ENCODE measurements at places on chromosomes 2 and 18.

DNA sequence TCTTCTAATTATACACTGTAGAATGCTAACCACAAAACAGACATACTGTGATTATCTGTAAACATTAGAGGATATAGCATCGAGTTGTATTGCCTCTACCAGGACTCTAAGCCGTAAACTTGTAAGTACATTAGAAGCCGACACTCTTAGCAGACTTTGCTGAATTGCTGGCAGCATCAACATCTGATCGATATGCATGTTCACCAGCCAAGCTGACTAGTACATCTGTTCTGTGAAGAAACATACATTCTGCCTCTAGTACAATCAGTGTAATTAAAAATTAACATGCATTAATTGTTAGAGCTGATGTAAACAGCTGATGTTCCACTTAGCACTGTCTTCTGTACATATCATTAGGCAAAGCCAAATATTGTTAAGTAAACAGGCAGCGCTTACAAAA is 502.2 kb downstream of the NR4A2 start:
- DNase-seq, result no peak

DNA sequence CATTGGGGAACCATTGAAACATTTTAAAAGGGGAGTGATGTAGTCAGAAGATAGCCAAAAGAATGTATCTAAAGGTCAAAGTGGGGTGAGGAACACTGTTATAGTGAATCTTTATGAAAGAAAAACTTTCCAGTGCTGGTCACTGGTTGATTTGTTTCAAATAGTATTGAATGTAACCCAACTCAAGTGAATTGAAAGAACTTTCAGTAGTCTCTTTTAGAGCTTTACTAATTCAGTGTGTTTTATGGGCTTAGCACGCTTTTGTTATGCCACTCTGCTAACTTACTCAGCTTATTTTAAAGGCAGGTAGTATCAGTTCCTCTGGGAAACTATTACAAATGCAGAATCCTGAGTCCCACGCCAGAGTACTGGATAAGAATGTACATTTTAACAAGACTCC is 57.3 kb downstream of the GTF2A1L start:
- DNase-seq, result no peak

DNA sequence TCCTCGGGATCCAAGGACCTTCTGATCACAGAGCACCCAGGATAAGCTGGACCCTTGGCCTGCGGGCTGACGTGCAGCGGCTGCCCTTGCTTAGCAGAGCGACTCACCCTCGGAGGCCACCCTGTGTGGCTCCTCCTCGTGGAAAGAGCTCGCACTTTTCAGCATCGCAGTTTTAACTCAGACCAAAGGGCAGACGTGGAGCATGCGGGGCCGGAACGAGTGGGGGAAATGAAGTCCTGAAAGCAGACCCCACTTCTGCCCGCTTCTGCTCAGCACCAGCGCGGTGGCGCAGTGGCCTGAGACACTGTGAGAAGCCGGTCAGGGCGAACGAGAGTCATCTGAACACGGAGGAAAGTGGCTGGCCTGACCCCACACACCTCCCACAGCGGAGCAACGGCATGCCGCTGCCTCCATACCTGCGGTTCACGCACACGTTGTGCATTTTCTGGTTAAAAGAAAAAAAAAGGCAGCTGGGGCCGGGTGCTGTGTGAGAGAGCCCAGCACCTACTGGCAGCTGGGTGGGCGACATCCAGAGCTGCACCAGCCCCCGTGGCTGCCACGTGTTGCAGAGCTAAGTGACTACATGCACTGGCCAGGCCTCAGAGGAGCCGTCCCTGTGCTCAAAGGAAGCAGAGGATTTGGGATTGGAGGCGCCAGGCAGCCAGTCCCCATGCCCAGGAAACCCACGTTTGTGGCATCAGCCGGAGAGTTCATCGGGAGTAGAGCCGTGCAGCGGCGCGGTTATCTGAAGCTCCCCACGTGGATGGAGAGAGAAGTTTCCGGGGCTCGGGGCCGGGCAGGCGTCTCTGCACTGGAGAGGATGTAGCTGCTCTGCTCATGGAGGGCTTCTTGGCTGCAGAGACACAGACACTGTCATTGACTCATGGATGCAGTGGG is 89.7 kb downstream of the USP40 start:
- no peak for DNase-seq

DNA sequence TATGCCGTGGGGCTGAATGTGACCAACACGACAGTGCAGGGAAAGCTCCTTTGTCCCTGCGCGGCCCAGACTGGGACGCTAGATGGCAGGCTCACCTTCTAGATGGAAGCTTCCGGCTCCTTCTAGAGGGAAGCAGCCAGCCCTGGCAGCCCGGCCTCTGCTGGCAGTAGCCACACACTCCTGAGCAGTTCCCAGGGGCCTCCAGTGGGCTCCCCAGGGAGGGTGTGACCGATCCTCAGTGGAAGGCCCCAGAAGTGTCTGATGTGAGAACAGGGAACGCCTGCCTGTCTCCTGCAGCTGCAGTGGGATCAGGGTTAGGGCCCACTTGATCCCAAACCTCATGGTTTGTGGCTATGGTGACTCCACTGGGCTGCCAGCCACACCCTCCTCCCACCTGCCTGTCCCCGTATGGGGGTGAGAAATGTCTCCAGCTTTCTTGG is 48.5 kb upstream of the LRPPRC start:
- peak; percentile 56 for DNase-seq

GRCh38 chr2:191760655-191761262 is 82.8 kb downstream of the NABP1 start:
- no peak for DNase-seq

DNA sequence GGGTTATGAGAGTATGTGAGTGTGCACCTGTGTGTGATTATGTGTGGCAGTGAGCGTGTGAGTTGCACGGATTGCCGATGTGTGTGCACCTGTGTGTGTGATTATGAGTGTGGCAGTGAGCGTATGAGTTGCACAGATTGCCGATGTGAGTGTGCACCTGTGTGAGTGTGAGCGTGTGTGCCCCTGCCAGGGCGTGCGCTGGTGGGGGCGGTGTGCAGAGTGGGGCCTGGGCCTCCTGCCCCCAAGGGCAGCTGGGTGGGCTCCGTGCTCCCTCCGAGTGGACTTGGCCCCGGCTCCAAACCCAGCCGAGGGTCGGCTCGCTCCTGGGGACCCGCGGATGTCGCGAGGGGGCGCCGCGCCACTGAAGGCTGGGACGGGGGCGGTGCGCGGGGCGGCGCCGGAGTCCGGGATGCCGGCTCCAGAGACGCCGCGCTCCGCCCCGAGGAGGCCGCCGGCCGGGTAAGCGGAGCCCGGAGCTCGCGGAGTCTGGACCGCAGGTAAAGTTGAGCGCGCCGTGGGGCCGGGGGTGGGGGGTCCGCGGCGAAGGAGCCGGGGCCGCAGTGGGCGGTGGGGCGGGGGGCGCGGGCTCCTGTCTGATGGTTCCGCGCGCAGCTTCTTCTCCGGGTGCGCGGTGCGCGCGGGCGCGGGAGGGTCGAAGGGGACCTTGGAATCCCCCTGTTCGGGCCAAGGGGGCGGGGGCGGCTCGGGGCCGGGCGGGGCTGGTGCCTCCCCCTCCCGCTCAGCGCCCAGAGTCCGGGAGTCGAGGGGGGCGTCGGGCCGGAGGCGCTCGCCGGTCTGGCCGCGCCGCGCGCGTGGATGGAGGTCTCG is at the start of gene KCNG2:
Gene KCNG2, plus strand, starts transcription at position 421 of the 828 bp plus-strand sequence. CDS start 65,730 bp downstream, outside the sequence.
- no peak for DNase-seq

DNA sequence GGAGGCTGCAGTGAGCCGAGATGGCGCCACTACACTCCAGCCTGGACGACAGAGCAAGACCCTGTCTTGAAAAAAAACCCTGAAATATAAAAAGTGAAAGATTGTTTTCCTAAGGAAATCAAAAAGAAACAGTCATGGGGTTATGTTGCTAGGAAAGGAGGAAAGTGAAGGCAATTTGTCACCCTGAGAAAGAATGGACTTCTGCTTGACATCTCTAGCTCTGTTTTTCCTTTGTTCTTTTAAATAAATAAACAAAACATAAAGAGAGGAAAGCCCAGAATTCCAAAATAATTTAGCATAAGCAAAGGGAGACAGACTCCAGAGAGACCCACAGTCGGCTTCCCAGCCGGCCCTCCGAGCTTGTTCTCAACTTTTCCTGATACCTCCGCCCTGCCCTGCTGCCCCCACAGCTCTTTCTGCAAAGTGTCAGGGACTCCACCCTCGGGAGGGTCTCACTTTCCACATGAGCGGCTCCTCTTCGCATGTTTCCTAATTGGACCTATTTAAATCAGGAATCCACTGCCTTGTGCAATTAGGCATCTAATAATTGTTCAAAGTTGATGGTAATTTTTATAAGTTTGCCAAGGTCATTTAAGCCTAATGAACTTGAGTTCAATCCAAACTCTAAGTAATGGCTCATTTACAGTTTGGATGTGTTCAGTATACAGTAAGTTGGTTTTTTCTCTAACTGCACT is 49.8 kb upstream of the COPS8 start:
- no peak for DNase-seq

DNA sequence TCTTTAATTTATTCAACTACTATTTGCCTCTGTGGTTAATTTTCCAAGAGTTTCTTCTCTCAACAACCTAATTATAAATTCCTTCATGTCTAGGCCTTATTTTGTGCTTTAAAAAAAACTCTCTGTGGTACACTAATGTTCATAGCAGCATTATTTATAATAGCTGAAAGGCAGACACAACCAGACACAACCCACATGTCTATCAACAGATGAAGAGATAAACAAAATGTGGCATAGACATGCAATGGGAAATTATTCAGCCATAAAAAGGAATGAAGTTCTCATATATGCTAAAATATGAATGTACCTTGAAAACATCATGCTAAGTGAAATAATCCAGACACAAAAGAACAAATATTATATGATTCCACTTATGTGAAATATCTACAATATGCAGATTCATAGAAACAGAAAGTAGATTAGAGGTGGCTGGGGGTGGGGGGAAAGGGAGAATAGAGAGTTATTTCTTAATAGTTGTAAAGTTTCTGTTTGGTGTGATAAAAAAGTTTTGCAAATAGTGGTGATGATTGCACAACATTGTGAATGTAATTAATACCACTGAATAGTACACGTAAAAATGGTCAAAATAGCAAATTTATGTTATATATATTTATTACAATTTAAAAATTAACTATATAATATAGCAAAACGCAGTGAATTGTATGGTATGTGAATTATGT is 28.1 kb upstream of the RASGRP3 start:
- DNase-seq, result no peak

GRCh38 chr2:19362755-19363473 is 4.5 kb upstream of the OSR1 start:
- peak; percentile 48 for DNase-seq

- DNase-seq, result no peak
Observed at GRCh38 chr2:198273660-198274059, 469.3 kb downstream of the PLCL1 start.

GRCh38 chr18:39843546-39843945 is 2111.5 kb upstream of the PIK3C3 start:
- DNase-seq, result no peak

GRCh38 chr18:1559563-1559962 is 654.9 kb downstream of the ADCYAP1 start:
- DNase-seq, result no peak

- DNase-seq, result no peak
Observed at GRCh38 chr2:238263204-238264071, 23.6 kb upstream of the HES6 start.

- no peak for DNase-seq
Observed at GRCh38 chr2:11912980-11913379, 166.5 kb downstream of the LPIN1 start.

DNA sequence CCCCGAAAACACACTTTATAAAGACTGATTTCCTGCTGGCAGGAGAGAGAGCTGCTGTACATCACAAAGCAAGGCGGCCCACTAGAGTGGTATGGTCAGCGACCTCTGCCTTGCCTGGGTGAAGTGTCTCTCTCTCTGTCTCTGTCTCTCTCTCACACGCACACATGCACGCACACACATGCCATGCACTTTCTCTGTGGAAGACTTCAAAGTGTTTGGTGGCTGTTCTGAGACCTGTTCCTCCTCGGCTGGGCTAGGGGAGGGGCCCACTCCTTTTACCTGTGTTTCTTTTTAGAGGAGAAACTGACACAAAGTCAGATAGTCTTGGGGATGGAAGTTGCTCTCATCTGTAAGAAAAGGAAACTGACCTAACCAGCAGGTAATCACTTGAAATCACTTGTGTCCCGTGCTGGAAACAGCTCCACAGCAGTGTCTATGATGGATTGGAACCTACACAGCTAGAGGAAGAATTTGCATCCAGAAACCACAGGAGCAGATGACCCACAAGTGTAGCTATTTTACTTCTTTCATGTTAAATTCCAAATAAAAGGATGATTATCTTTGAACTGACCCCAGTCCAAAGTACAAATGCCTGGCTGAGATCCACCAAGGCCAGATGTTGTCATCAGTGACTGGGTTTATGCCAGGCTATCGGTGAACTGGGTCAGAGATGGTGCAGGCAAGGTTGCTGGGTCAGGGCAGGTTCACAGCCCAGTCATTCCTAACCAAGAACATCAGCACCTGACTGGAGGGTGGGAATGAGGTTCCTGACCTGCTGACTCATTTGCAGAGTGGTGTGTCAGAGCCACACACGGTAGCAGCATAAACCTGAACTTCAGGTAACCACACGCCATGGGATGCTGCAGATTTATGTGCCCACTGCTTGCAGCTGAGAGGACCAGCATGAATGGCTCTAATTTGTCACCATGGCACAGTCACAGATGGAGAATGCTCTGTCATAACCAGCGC is 63.0 kb downstream of the NPAS2 start:
- DNase-seq, result no peak

GRCh38 chr2:70103531-70104061 is 16.3 kb downstream of the PCBP1 start:
- DNase-seq, result no peak

- no peak for DNase-seq
Observed at GRCh38 chr2:217714287-217714751, 288.5 kb downstream of the TNS1 start.

GRCh38 chr2:64653109-64654062 is at the start of gene SERTAD2:
SERTAD2 (minus strand) TSS chr2:64653913; CDS start chr2:64636871, 17,042 bp downstream.
- peak; percentile 18 for DNase-seq

DNA sequence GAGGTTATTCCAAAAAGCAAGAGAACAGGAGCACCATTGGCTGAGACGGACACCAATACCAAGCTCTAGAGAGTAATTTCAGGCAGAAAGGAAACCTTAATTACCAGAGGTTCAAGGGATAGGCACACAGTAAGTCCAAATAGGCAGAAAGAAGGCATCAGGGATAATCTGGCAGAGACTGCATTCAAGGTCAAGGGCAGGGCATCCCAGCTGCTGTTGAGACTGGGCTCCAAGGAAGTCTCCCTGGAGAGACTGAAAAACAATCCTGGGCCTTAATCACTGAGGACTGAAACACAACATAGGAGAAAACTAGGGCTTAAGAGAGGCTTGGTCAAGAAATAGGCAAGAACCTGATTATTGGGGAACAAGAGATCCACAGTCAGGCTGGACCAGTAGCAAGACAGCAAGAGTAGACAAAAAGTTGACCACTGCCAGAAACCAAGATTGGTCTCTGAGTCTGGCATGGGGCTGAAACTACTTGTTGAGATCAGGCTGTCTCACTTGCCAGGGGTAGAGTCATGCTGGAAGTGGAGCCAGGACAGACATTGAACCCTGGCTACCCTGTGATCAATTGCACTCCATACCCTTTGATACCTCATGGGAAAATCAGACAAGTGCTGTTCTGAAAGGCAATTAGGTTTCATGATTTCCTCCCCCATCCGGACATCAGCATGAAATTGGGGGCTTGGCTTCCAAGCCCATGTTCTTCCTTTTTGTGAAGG is 193.2 kb upstream of the TNP1 start:
- DNase-seq, result no peak
